Activated naive CD8-positive, alpha-beta T cell treated with anti-CD3 and anti-CD28 coated beads, Interleukin-2, amount 10 ng/mL, durations not matched to agents 7 days and 5 days (primary cell): ENCODE measurements at places on chromosomes 13 and 19.

GRCh38 chr19:35703343-35703742 lies 1.0 kb upstream of the ZBTB32 start:
- H3K27me3 ChIP-seq, result no peaks in the 10 kb centered on the region
- no peak overlapping the region for H3K27ac ChIP-seq

GRCh38 chr13:24039621-24040475 lies 120.7 kb upstream of the SPATA13 start:
- no peaks in the 10 kb centered on the region for H3K36me3 ChIP-seq
- peaks cover 13% of the 10 kb centered on the region for H3K4me1 ChIP-seq
- no peak overlapping the region for H3K27ac ChIP-seq
- no peak overlapping the region for H3K4me3 ChIP-seq
- H3K27me3 ChIP-seq, result peaks cover 5% of the 10 kb centered on the region
- DNase-seq, result no peak

DNA sequence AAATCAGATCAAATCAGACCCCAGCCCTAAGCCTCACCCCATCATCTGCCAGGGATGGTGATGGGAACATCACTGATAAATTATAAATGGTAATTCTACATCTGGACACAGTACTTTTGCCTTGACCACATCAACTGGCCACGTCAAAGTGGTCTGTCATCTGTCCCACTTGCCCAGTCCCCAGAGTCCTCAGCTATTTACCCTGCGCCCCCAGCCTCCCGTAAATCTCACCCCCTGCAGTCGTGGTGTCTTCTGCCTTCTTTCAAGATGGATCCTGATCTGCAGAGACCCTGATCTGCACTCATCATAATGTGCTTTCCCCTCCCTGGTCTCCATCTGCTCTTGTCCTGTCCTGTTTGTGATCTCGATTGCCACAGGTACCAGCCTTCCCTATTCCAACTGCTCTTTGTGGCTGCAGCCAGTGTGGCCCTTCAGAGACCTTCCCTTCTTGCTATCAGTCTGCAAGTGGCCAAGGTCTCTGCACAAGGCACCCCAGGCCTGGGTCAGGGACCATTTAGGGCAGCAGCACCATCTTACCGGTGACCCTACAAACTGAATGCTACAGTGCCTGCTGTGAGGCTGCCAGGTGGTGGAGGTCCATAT lies 26.7 kb upstream of the POP4 start:
- H3K4me1 ChIP-seq, result peaks cover 5% of the 10 kb centered on the region
- H3K36me3 ChIP-seq, result no peaks in the 10 kb centered on the region
- H3K27me3 ChIP-seq, result peaks cover 44% of the 10 kb centered on the region
- no peak overlapping the region for H3K27ac ChIP-seq
- no peak for DNase-seq

GRCh38 chr13:29886446-29886845 lies 36.0 kb upstream of the UBL3 start:
- no peak for DNase-seq
- H3K36me3 ChIP-seq, result no peaks in the 10 kb centered on the region
- no peaks in the 10 kb centered on the region for H3K27me3 ChIP-seq
- H3K27ac ChIP-seq, result no peak overlapping the region
- H3K4me3 ChIP-seq, result peak overlapping the region; percentile 3
- peaks cover 22% of the 10 kb centered on the region for H3K4me1 ChIP-seq

- H3K4me1 ChIP-seq, result no peaks in the 10 kb centered on the region
- H3K4me3 ChIP-seq, result no peak overlapping the region
- no peaks in the 10 kb centered on the region for H3K36me3 ChIP-seq
- H3K27me3 ChIP-seq, result no peaks in the 10 kb centered on the region
- DNase-seq, result no peak
- no peak overlapping the region for H3K27ac ChIP-seq
These were observed 38.7 kb downstream of the CYP4F2 start for GRCh38 chr19:15859187-15859586.

DNA sequence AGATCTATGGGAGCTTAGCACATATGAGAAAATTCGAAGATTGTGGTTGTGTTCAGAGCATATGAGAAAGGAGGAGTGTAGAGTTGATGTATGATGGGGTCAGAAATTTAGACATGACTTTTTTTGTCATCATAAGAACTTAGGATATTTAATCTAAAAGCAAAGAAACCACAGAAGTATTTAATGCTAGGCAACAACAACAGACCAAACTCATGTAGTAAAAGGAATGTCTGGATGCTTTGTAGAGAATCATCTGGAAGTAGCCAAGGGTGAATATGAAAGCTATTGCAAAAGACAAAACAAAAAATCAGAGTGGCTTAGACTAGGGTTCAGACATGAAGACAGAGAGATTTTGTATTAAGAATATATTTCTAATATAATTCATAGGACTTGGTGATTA lies 190.3 kb downstream of the SLITRK1 start:
- peaks cover 2% of the 10 kb centered on the region for H3K27me3 ChIP-seq
- H3K4me1 ChIP-seq, result no peaks in the 10 kb centered on the region
- no peak overlapping the region for H3K4me3 ChIP-seq
- no peaks in the 10 kb centered on the region for H3K36me3 ChIP-seq
- no peak for DNase-seq

DNA sequence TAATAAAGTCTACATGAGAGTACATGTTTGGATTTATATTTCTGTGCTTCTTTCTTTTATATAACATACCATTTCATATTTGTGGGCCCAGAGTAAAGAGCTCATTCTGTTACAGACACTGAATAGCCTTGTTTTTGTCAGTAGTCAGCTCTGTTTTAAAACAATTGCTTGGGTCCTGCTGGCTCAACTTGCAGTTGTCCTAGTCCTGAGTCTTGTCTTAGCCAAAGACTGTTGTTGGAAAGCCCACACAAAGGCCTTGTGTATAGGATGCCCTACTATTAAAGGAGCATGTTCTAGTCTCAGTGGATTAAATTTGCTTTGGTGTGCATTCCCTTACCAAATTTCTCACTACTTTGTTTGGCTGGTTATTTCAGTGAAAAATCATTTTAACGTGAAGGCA lies 3.8 kb upstream of the KCNRG start:
- peaks cover 8% of the 10 kb centered on the region for H3K4me1 ChIP-seq
- H3K36me3 ChIP-seq, result peaks cover 58% of the 10 kb centered on the region
- H3K27ac ChIP-seq, result no peak overlapping the region
- no peak for DNase-seq
- no peak overlapping the region for H3K4me3 ChIP-seq
- no peaks in the 10 kb centered on the region for H3K27me3 ChIP-seq

GRCh38 chr19:30523791-30524190 lies 151.6 kb downstream of the ZNF536 start:
- H3K36me3 ChIP-seq, result no peaks in the 10 kb centered on the region
- DNase-seq, result no peak

GRCh38 chr19:18291019-18291524 lies 9.7 kb upstream of the JUND start:
- DNase-seq, result no peak
- no peaks in the 10 kb centered on the region for H3K27me3 ChIP-seq
- H3K4me3 ChIP-seq, result peak overlapping the region; percentile 94
- peaks cover 13% of the 10 kb centered on the region for H3K36me3 ChIP-seq
- H3K4me1 ChIP-seq, result peaks cover 54% of the 10 kb centered on the region

DNA sequence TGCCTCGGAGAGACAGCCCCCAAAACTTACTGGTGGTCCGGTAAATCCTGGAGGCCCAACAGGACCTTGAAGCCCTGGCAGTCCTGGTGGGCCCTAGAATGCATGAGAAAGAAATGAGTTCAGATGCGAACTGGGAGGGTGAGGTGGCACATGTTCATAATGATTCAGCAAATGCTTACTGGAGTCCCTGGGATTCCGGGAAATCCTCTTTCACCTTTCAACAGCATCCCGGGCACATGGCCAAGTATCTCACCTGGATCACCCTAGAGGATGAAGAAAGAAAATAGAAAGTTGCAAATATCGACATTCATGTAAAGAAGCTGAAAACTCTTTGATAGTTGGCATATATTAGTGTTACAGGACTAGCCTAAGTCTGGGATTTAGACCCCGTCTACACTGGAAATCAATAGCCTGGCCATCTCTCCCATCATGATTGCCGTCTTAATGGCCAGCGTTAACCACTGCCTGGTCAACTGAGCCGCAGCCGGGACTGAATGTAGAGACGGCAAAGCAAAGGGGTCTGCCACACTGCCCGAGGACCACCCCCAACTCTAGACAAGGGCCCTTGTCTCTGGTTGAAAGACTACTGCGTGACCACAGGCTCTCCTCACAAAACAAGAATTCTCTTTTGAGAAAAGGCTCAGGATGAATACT lies 96.9 kb downstream of the COL4A1 start:
- no peaks in the 10 kb centered on the region for H3K4me1 ChIP-seq
- DNase-seq, result no peak
- H3K27me3 ChIP-seq, result peaks cover 7% of the 10 kb centered on the region
- H3K36me3 ChIP-seq, result no peaks in the 10 kb centered on the region
- no peak overlapping the region for H3K4me3 ChIP-seq

DNA sequence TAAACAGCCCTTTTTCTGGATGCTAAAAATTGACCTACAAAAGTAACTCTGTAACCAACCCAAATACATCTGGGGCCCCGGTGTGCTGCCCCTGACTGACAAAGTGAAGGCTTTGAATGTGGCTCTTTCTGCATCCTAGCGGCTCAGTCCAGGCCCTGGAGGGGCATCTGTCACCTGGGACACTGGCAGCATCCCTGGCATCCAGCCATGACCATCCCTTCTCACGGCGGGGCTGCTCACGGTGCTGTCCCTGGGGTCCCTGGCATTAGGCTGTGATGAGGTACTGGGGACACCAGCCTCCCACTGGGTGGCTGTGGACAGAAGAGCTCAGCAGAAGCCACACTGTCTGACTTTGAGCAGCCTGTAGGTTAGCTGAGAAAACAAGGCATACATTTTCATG lies 34.3 kb downstream of the BICRA start:
- H3K27me3 ChIP-seq, result no peaks in the 10 kb centered on the region
- no peak for DNase-seq
- no peak overlapping the region for H3K27ac ChIP-seq
- H3K36me3 ChIP-seq, result peaks cover 20% of the 10 kb centered on the region
- H3K4me3 ChIP-seq, result no peak overlapping the region

GRCh38 chr13:106919133-106919532 lies 351.2 kb upstream of the ARGLU1 start:
- peaks cover 4% of the 10 kb centered on the region for H3K4me1 ChIP-seq
- peaks cover 25% of the 10 kb centered on the region for H3K27me3 ChIP-seq
- H3K4me3 ChIP-seq, result no peak overlapping the region
- DNase-seq, result no peak
- H3K27ac ChIP-seq, result no peak overlapping the region

- H3K27ac ChIP-seq, result peak overlapping the region; percentile 76
- H3K27me3 ChIP-seq, result peaks cover 8% of the 10 kb centered on the region
- H3K4me1 ChIP-seq, result peaks cover 16% of the 10 kb centered on the region
- no peaks in the 10 kb centered on the region for H3K36me3 ChIP-seq
These were observed 97.1 kb upstream of the SPATA13 start for GRCh38 chr13:24063281-24063877.

GRCh38 chr19:602391-603301 lies 13.0 kb downstream of the HCN2 start:
- no peaks in the 10 kb centered on the region for H3K27me3 ChIP-seq
- no peak for DNase-seq
- no peaks in the 10 kb centered on the region for H3K36me3 ChIP-seq
- no peak overlapping the region for H3K4me3 ChIP-seq
- no peak overlapping the region for H3K27ac ChIP-seq
- peaks cover 8% of the 10 kb centered on the region for H3K4me1 ChIP-seq

- H3K4me1 ChIP-seq, result no peaks in the 10 kb centered on the region
- no peak overlapping the region for H3K27ac ChIP-seq
- H3K27me3 ChIP-seq, result peaks cover 2% of the 10 kb centered on the region
- H3K4me3 ChIP-seq, result no peak overlapping the region
- DNase-seq, result no peak
These were observed 190.3 kb downstream of the TM9SF2 start for GRCh38 chr13:99691552-99691951.

GRCh38 chr13:114000151-114001040 lies 26.5 kb upstream of the C13orf46 start:
- H3K4me3 ChIP-seq, result no peak overlapping the region
- H3K27ac ChIP-seq, result no peak overlapping the region
- DNase-seq, result peak; percentile 27
- no peaks in the 10 kb centered on the region for H3K4me1 ChIP-seq

DNA sequence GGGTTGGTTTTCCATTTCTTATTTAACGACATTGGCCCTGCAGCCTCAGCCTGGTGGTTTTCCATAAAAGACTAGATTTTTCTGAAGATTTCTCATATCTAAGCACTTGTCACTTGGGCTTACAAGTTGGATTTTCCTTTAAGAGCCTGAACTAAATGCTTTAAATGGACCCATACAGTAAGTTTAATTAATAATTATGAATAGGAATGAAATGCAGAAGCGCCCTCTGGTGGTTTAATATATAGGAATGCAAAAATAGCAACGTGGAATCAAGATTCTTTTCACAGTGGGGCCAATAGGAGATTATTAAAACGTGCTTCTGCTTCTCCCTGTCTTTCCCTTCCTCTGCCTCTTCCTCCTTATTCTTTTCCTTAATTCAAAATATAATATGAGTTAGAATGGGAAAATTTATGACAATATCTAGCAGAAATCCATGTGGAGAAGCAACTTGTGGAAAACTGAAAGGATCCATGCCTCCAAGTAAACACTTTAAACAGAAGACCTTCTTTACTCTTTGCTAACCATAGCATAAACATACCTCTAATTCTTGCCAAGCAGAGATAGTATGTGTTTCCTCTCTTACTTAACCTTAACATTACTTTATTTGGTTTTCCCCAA lies 324.0 kb downstream of the GPC5 start:
- no peak overlapping the region for H3K27ac ChIP-seq
- H3K4me3 ChIP-seq, result no peak overlapping the region
- no peaks in the 10 kb centered on the region for H3K4me1 ChIP-seq
- H3K36me3 ChIP-seq, result no peaks in the 10 kb centered on the region
- DNase-seq, result no peak
